Effector CD4-positive, alpha-beta T cell (primary cell): ENCODE measurements at places on chromosomes 4 and X.

DNA sequence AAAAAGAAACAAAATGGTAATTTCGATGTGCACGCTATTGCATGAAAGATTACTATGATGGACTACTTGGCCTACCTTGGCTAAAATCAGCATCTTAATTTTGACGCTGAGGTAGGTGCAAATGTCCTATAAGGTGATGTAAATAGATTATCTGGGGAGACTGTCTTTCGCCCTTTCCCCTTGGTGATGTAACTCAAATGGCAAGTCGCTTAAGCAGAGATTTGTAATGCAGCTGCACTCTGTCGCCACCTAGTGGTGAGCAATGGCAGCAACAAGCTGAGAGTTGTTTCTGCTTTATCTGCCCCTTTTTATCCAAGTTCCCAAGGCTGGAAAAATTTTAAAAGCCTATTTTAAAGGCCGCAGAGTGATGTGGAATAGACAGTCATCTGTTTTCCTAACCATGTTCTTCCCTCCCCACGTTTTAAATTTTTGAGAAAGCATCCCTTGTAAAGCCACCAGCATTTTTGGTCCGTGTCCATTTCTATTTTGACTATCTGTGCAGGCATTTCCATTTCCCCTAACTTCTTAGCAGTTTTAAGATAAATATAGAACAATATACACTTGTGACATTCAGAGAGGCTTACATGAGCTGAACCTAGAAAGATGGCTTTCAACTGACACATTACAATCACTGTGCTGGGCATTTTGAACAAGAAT, 62.4 kb upstream of the PDLIM3 start:
- peak; percentile 51 for DNase-seq

- DNase-seq: no peak
Measured at GRCh38 chrX:110951472-110952269, 144.3 kb upstream of the PAK3 start.

GRCh38 chr4:158588777-158589176, 67.1 kb downstream of the RXFP1 start:
- DNase-seq: no peak

GRCh38 chr4:150814873-150815272, 200.2 kb downstream of the LRBA start:
- no peak for DNase-seq

DNA sequence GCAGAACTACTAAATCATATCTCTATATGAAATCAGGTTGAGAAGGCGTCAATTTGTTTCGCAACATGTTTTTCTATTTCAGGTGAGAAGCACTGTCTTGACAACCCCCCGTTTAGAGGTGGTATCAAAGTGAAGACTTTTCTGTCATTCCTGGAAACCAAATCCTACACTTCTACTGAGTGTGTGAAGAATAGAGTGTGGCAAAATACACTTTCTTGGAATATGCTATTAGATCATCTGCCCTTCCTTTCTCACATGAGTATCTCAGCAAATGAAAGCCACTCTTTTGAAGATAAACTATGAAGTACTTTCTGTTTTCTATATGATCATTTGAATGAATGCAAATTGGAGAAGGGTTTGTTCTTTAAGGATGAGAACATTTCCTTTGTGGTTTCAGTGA, 174.0 kb upstream of the FMR1 start:
- DNase-seq: no peak

DNA sequence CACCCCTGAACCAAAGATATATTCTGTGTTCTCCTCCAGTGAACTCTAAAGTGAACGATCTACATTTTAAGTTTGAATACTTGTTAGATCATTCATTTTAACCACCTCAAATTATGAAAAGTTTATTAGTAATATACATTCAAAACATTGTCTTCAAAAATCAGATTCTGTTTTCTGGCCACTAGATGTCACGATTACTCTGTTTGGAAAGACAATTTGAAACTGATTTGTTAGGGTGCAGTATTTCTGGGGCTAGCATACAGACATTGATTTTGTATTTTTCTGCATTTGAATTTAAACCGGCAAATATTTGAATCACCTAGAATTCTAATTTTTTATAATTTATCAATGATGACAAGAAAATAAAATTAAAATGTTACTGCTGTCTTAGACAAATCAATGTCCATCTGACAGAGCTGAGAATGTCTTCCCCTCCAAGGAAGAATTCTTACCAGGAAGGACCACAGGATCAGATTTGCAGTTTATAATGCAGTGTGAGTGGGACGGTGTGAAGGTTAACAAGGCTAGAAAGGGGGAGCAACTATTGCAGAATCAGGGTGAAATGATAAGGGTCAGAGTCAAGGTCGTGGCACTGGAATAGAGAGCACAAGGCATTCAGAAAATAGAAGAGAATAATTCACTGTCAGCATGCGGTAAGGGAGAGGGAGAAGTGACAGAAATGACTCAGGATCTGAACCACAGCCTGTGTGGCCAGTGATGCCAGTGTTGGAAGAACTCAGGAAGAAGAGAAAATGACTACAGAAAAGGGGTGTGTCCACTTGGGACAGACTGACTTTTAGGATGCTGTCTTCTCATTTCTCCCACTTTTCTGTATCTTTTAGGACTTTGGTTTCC, 91.6 kb downstream of the ANXA10 start:
- DNase-seq: no peak

DNA sequence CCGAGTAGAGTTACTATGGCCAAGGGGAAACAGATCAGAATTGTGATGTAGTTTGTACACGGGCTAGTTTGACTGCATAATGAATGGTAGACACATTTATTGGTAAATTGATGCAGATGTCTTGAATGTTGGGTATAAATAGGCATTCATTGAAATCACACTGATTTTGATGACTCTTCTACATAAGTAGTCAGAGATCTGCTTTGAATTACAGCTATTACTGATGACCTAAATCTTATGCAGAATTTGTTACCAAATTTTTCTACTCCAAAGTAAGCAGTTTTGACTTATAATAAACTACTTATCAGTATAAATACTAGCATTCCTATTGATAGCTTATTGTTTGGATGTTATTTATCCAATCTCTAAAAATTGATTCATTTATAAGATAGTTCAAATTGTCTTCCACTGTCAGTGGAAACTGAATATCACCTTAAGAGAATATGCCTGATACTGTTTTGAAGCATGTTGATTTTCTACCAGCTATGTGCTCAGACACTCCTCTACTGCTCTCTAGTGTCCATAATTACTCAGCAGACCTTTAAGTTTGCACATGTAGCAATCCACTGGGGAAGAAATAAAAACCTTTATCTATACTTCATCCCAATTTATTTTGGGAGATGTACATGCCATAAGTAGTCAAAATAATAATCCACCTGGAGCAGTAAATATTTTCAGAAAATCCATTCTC, 120.3 kb downstream of the RASL11B start:
- DNase-seq: no peak

DNA sequence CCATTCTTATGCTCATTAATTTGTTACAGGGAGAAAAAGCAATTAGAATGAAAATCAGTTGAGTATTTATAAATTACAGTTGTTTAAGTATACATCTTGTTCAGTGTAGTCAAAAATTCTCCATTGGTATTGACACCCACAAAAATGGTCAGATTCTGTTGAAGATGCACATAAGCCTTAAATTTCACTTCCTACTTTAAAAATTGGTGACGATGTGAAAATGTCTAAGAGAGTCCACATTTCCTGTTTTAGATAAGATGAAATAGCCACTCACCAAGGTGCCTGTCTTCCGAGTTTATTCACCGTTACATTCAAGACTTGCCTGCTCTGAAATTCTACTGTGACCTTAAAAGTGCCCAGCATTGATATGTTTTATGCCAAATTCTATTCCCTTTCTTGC, 93.6 kb downstream of the GPR143 start:
- DNase-seq: no peak

- DNase-seq: no peak
Measured at GRCh38 chr4:139509727-139510410, 46.1 kb downstream of the SETD7 start.
